ENCODE measurements at places on chromosomes 13 and 19.

DNA sequence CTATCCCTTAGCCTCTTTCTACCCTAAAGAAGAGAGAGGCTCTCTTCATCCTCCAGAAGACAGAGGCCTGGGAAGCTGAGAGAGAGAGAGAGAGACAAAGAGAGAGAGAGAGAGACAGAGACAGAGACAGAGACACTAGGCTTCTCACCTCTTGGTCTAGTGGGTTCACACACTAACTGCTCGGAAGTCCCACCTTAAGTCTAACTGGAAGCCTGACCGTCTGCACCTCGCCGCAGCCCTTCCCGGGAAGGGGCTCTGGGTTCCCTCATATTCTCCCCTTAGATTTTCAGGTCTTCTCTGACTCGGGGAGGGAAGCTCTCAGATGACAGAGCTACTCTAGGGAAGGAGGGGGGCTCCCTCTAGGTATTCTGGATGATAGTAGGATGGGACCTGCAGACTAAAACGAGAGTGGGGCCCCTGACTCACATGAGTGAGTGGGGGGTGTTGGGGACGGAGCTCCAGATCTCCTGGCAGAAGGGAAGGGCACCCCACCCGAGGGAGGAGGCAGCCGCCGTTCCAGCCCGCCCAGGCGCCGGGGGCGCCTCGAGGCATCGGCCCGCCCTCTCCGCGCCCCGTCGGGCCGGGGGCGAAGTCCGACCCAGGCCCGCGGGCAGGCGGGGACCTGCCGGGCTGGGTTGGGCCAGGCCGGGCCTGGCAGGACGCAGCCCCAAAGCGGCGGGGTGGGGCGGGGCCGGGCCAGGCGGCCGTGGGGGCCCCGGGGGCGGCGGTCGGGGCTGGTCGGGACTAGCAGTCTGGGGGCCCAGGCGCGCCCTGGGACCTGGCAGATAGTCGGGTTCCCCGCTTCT is 2.0 kb upstream of the JUNB start:
- DNase-seq = no peak

DNA sequence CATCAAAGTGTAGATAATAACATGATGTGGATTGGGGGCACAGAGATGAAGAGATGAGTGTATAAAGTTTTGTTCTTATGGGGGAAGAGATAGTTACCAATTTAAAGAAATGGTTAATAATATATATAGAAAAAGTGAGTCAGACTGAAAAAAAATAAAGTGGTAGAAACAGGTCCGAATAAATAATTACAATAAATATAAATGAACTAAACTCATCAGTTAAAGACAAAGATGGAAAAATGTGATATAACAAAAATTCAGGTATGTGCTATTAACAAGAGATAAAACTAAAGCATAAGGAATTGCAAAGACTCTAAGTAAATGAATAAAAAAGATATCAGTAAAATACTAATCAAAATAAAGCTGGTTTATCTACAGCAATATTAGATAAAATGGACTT is 61.1 kb upstream of the KPNA3 start:
- DNase-seq = no peak

GRCh38 chr13:90896002-90896401 is 451.5 kb upstream of the MIR17HG start:
- DNase-seq = no peak

GRCh38 chr13:30158774-30159445 is 148.4 kb downstream of the KATNAL1 start:
- DNase-seq = no peak

GRCh38 chr13:24264976-24265375 is 44.4 kb upstream of the C1QTNF9 start:
- DNase-seq = no peak

GRCh38 chr13:97921176-97921816 is 32.2 kb upstream of the IPO5 start:
- DNase-seq = no peak

DNA sequence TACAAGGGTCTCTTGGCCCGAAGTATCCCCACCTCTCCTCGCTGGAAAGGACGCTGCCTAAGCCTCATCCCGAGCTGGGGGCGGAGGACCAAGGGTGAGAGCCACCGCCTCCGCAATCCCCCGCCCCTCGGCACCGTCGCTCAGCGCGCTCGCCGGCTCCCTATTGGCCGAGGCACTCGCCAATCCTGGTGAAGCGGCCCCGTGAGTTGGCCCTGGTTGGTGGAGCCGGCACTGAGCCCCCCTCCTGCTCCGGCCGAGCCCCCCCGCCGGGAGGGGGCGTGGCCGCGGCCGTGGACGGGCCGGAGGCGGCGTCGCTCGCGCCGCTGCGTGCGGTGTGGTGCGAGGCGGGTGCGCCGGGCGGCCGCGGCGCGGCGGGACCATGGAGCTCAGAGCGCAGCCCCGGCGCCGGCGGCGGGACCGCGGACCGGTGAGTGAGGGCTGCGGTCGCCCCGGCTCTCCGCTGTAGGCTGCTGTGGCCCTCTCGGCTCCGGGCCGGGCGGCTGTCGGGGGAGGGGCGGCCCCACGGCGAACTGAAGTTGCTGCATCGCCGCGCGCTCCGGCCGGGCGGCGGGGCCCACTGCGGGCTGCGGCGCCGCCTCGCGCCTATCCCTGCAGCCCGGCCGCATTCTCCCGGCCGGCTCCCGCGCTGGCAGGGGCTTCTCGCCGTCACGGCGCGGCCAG is at the start of gene WASF3:
TSS of gene WASF3 (plus strand) at position 291 of the 681 bp plus-strand sequence. CDS start 84,588 bp downstream, outside the sequence.
- peak; percentile 31 for DNase-seq

DNA sequence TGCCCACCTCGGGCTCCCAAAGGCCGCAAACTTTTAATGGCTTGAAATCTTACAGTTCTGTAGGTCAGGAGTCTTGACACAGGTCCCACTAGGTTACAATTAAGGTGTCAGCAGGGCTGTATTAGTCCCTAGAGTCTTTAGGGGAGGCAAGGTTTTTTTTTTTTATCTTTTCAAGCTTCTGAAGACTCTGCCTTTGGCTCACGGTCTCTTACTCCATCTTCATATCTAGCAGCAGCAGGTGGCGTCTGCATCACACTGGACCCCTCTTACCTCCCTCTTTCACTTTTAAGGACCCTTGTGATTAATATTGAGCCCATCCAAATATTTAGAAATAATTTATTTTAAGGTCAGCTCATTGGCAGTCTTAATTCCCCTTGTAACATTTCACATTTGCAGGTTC is 11.6 kb downstream of the MIR17HG start:
- no peak for DNase-seq

DNA sequence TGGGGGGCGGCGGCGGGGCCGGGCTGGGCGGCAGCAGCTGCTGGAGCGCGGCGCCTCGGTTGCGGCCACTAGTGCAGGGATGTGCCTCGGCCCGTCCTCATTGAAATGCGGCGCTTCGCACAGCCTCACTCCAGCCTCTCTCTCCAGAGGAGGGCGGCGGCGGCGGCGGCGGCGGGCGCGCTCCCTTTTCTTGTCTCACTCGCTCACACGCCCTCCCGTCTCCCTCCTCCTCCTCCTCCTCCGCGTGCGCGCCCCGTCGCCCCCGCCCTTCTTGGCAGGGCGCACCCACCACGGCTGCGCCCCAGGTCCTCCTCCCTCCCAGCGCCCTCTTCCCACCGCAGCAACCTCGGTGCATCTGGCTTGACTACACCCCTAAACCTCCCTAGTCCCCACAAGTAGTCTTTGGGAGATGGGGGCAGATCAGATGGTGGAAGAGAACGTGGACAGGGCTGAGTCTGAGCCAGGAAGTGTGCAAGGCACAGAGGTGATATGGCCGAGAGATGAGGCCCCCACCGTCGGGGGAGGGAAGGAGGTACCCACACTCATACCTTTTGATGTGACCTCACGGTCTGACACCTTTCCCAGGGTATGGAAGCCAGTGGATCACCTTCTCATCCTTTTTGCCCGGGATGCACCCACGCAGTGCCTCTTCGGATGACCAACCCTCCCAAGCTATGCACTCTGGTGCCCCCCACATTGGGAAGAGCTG is at the start of gene DCLK1:
TSS of gene DCLK1 (minus strand) at position 161 of the 709 bp plus-strand sequence.
- DNase-seq = no peak

DNA sequence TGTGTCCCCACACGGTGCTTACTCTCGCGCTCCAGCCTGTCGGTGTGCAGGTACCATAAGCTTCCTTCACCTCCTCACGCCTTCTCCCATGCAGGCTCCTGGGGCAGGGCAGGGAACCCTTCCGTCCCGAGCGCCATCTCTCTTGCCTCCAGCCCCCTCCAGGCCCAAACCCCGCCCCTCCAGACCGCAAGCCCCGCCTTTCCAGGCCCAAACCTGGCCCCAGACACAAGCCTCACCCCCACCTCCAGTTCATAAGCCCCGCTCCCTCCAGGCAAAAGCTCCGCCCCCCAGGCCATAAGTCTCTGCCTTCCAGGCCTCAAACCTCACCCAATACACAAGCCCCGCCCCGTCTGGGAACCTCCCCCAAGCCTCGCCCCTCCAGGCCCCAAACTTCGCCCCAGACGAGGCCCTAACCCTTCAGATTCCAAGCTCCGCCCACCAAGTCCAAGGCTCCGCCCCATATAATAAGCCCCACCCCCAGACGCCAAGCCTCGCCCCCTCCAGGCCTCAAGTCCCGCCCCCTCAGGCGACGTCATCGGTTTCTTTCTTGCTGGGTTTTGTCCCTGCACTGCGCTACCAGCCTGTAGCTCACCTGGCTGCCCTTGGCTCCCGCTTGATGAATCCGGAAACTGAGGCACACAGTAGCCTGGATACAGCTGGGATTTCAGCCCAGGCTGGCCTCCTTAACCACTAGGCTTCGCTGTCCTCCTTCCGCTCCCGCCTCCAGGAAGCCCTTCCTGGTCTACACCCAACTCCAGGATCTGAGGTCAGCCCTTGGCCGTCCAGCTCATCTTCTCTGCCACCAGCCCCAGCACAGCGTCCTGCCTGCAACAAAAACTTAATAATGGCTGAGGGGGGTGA is 16.1 kb downstream of the MKNK2 start:
- DNase-seq = no peak

GRCh38 chr19:4389511-4390016 is 10.8 kb downstream of the SH3GL1 start:
- DNase-seq = no peak

GRCh38 chr13:36905944-36906343 is 14.1 kb downstream of the SMAD9 start:
- no peak for DNase-seq

DNA sequence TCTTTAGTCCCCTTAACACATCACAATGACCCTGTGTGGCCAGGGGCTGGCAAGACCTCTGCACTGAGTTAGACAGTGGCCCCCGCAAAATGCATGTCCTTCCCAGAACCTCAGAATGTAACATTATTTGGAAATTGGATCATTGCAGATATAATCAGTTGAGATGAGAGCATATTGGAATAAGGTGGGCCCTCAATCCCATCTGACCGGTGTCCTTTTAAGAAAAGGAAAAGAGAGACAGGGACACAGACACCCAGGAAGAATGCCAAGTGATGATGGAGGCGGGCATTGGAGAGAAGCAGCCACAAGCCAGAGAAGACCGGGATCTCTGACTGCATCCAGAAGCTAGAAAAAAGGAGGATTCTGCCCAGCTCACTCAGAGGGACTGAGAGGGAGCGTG is 1.8 kb downstream of the FAM187B start:
- no peak for DNase-seq

GRCh38 chr19:18232540-18233223 is 6.4 kb upstream of the PDE4C start:
- no peak for DNase-seq

DNA sequence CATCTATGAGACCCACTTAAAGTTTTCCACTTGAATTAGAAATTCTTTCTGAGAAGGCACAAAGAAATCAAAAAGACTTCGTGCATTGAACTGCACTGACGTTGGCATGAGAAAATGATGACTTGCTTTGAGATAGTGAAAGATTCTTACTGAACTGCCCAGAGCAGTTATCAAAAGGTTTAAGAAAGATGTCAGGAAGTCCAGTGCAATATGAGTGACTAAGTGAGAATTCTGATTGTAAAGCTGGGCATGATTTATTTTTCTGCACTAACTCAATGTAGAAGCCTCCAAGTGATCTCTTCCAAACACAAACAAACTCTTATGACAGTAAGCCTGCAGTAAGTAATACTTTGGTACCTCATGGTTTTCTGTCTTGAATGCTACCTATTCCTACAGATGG is 52.1 kb downstream of the SERTM1 start:
- no peak for DNase-seq

DNA sequence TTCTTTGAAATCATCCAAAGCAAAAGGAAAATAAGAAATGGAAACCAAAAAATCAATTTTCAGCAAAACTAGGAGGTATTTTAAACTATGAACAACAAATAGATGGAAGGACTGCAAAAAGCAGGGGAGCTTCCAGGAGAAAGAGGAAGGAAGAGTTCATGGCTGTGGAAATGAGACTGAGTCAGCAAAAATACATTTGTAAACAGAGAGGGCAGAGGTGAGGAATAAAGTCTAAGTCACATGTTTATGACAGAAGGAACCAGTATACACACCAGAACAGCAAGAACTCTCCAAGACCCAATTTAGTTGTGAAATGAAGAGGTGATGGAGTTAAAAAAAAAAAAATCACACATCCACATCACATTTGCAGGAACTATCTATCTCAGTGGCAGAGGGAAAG is 69.6 kb downstream of the RNASEH2B start:
- no peak for DNase-seq

GRCh38 chr13:114104655-114105520 is 27.5 kb downstream of the RASA3 start:
- DNase-seq = no peak

DNA sequence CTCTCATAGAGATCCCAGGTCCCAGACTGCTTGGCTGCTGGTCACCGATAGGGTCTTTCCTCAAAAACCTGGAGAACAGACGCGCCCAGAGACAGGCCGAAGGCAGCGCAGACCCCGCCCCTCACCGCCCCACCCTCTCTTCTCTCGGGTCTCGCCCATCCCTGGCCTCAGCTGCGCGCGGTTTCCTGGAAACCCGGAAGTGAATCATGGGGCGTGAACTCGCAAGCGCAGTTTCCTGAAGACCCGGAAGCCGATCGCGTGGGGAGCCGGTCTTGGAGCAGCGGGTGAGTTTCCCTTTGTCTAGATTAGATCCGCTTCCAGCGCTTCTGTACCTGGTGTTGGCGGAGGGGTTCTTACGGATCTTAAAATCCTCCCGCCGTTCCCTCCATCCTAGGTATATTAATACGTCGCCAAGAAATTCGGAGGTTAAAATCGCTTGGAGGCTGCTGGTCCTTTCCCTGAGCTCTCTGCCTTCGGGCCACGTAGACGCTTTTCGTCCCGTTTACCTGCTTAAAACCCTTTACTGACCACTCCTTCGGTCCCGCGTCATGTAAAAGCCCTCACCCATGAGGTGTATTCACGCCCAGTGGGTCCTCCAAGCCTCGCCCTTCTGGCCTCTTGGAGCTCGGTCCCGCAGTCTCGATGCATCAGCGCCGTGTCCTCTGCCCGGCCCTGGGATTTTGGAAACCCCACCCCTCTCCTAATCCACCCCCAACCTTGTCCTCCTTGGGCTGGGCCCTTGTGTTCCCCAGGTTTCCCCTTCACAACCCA is at the start of gene ZNF578:
TSS of gene ZNF578 (plus strand) at position 230 of the 771 bp plus-strand sequence. CDS start 48,293 bp downstream, outside the sequence.
- DNase-seq = no peak

Measured in NCI-H187 treated with DMSO at 0.1 percent for 48 hours (cell line).